GM12891 (cell line): ENCODE measurements at places on chromosomes 7 and 10.

DNA sequence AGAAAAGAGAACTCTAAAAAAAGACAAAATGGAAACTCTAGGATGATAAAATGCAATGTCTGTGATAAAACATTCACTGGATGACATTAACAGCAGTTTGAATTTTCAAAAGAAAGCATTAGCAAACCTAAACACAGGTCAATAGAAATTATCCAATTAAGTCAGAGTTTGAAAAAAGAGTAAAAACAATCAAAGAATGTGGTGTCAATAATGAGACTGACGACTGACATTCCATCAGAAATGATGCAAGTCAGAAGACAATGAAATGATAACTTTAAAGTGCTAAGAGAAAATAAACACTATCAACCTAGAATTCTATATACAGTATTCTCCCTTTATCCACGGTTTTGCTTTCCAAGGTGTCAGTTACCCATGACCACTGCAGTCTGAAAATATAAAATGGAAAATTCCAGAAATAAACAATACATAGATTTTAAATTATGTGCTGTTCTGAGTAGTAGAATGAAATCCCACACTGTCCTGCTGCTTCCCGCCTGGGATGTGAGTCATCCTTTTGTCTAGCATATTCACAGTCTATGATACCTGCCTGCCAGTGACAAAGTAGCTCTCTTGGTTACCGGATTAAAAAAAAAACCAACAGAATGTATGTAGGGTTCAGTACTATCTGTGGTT is 38.3 kb upstream of the SFMBT2 start:
- no peak for DNase-seq

DNA sequence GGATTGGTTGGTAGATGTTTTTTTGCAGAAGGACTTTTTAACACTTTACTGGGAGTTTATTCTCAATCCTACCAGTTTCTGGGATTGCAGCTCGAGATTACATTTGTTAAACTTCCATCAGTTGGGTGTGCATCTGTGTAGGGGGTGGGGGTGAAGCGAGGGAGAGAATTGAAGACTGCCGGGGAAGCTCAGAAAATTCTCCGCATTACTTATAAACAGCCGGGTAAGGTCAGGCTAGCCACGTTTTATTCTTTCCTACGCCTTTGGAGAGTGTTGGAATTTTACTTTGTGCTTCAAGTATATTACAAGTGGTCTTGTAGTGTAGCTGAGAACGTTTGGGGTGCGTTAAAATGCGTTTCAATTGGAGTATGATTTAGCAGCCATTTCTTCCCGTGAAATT is 1.1 kb downstream of the PALS2 start:
- DNase-seq, result no peak

DNA sequence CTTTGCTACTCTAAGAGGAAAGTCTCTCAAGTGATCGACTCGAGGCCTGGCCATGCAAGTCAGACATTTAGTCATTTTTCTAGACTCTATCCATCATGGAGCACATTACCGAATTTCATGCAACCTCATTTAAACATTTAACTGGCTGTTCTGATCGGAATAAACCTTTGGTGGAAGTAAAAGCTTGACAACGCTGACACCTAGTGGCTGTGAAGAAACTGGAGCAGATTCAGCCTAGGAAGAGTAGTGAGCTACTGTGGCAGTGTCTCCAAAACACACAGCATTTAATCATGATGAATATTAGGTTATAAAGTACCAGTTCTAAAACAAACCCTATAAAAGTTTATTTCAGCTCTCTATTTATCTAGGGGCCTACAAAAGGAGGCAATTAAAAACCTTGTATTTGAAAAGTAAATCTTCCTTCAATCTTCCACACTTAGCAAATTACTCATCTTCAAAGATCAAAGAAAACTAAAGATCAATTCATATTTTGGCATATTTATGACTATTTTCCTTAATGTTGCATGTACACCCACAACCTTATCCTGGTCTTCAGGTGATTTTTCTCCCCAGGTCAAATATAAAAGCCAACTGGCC is 175.0 kb downstream of the CTNNA3 start:
- DNase-seq, result peak; percentile 11

DNA sequence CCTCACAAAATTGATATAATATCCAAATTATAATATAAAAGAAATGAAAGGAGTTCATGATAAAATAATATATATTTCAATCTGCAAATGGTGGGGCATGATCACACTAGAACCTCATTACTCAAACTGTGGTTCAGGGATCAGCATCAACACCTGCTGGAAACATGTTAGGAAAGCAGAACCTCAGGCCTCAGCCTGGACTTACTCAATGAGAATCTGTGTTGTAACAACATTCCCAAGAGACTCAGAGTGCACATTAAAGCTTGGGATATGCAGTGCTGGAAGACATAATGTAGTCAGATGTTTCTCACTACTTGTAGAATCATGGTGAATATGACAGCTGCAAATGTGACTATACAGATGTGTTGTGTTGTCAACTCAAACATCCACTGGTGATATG is 81.7 kb upstream of the ITPRID1 start:
- DNase-seq, result no peak

GRCh38 chr10:11563936-11564335 is 47.5 kb downstream of the USP6NL start:
- no peak for DNase-seq
